ENCODE measurements at places on chromosomes 5 and 9.

GRCh38 chr5:37876943-37877342, 37.1 kb upstream of the GDNF start:
- no peak for DNase-seq

- no peak for DNase-seq
Measured at GRCh38 chr5:175347027-175347426, 97.0 kb downstream of the DRD1 start.

DNA sequence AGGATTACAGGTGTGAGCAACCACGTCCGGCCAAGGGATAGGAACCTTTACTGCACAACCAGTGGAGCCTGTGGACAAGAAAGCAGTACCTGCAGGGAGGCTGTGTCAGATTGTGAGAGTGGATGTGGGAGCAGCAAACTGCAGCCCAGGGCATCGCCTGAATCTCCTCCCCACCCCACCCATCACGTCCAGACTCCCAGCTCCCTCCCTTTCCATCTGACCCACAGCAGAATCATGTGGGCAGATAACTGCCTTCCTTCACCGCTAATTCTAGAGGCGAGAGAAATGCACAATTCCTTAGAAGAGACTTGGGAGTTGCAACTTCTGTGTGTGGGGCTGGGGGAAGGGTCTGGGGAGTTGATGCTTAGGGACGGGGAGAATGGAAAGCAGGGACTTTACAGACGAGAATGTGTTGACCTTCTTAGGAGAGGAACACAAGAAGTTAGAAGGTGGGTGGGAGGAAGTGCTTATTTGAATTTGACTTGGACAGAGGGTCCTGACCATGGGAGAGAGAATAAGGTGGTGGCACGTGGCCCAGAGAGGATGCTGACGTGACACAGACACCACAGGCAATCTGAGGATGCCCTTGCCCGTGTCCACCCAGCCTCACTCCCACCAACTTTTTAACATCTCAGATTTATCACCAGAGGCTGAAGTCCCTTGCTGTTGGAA, 4.5 kb upstream of the LCP2 start:
- no peak for DNase-seq

GRCh38 chr5:141039061-141039460, 12.1 kb upstream of the PCDHB1 start:
- no peak for DNase-seq

DNA sequence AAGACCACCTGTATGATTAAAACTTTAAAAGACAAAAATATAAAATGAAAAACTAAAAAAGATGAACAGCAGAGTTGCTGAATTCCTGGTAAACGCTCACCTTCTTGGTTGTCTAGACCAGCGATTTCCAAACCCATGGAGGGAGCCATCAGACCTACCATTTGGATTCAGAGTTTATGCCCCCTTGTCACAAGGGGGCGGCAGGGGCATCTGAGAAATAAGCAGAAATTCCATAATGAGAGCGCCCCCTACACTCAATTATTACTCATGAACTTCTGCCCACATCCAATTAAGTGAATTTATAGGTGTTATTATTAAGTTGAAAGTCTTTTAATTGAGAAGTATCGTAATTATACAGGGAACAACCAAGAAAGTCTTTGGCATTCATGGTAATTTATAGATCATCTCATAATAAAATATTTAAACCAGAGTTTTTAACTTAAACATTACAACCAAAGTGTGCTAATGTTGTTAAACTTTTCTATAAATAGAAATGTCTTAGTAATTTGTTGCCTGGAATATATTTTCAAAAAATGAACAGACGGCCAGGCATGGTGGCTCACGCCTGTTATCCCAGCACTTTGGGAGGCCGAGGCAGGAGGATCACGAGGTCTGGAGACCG, 35.2 kb upstream of the SPATA31C2 start:
- no peak for DNase-seq

DNA sequence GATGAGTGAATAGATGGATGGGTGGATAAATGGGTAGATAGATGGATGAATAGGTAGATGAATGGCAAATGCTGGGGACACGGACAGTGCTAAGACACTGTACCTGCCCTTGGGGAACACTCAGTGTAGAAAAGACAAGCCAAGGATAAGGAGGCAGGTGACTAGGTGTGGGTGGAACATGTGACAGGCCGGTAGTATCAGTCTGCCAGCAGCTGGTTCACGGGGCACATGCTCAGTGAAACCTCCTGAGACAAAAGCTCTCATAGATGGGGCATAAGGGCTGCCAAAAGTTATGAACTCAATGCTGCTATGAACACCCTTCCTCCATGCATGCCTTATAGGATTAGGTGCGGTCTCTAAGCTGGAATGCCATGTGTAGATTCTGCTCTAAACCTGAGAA, 71.0 kb downstream of the C5orf15 start:
- no peak for DNase-seq

- DNase-seq = no peak
Measured at GRCh38 chr9:95715868-95716435, 159.5 kb upstream of the ERCC6L2 start.

DNA sequence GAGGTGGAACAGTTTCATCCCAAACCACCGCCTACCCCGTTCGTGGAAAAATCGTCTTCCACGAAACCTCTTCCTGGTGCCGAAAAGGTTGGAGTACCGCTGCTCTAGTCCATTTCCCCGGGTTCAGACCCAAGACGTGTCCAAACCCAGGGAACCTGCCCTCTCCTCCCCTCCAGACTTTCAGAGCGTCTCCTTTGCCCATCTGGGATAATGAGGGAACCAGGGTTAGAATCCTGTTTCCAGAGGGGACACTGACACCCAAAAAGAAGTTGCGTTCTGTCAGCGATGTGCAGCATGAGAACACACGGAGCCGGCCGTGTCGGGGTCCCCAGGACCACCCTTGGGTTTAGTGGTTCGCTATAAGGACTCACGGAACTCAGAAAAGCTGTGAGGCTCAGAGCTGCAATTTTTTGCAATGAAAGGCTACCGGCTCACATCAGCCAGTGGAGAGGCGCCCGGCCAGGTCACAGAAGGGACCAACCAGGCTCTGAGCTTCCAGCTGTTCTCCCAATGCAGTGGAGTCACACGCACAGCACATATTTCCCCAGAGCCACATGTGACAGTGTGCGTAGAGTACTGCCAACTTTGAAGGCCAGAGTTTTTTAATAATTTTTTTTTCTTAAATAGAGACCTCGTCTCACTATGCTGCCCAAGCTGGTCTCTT, 19.4 kb downstream of the LAMC3 start:
- no peak for DNase-seq

- no peak for DNase-seq
Measured at GRCh38 chr9:76658510-76659231, 105.6 kb upstream of the PCA3 start.

- no peak for DNase-seq
Measured at GRCh38 chr5:169798438-169798837, 161.4 kb downstream of the DOCK2 start.

- no peak for DNase-seq
Measured at GRCh38 chr9:134290603-134291451, 35.4 kb upstream of the RXRA start.

- no peak for DNase-seq
Measured at GRCh38 chr9:96381696-96382095, 1.8 kb downstream of the SLC35D2 start.

GRCh38 chr5:110727025-110727314, 499 bp upstream of the TMEM232 start:
- DNase-seq = no peak

DNA sequence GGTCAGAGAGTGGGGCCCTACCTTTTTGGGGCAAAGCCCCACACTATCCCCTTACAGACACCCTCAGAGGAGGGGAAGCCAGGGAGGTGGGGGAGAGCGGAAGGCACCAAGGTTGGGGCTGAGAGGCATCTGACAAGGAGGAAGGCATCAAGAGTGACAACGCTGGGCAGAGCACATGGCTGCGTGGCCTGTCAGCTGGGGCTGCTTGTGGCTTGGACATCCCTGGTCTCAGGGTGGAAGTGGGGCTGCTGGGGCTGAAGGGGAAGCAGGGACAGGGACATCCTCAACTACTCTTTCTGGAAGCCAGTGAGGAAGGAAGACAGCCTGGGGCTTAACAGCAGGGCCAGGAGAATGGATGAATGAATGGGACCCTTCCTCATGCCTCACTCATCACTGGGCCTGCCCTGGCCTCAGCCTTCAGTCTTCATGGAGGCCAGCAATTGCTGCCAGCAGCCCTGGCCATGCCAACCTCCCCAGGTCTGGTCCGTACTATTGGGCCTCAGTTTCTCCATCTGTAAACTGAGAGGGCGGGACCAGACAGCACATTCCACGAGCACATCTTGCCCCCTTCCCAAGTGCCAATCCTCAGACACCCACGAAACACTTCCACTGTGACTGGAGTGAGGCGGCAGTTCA, 993 bp upstream of the RALGDS start:
- no peak for DNase-seq

DNA sequence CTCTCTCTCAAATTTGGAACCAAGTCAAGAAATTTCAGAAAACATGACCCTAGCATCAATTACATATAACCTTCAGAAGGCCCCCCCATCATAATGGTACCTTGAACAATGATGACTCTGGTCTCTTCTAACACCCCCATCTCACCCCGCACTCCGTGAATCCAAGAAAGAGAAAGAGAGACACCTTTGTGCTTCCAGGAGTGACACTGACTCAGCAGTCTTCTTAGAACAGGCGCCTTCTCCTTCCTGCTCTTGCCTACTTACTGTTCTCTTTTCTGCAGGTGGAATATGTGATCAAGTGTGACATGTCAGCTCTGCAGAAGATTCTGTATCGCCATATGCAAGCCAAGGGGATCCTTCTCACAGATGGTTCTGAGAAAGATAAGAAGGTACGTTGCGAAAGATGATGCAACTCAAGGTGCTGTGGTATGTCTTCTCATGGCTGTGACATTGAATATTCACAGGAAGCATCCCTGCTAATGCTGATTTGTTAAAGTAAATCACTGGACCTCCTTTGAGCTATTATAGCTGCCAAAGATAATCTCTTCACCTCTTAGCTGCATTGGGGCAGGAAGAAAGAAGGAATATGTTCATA, 81.3 kb downstream of the SMARCA2 start:
- DNase-seq = no peak

- no peak for DNase-seq
Measured at GRCh38 chr9:22097707-22098106, 88.6 kb upstream of the CDKN2B start.

GRCh38 chr9:106432631-106433030, 430.3 kb upstream of the ZNF462 start:
- DNase-seq = no peak

DNA sequence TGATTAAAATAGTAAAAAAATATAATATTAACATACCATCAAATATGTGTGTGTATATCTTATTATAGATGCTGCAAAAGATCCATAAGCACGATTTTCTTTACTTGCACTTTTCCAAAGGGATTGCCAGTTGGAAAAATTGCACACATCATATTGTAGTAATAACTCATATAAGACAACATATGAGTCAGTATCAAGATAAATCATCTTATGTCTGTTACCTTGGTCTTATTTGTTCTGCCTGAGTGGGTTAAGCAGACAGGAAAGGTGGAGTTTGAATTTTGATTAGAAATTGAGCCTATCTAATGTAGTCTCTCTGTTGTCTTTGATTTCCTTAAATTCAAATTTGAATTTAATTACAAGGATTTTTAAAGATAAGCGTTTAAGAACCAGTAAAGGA, 24.6 kb downstream of the LYSMD3 start:
- no peak for DNase-seq

GRCh38 chr5:72938206-72938605, 17.6 kb upstream of the FCHO2 start:
- no peak for DNase-seq

GRCh38 chr9:89940625-89941024, 335.8 kb downstream of the GADD45G start:
- no peak for DNase-seq

DNA sequence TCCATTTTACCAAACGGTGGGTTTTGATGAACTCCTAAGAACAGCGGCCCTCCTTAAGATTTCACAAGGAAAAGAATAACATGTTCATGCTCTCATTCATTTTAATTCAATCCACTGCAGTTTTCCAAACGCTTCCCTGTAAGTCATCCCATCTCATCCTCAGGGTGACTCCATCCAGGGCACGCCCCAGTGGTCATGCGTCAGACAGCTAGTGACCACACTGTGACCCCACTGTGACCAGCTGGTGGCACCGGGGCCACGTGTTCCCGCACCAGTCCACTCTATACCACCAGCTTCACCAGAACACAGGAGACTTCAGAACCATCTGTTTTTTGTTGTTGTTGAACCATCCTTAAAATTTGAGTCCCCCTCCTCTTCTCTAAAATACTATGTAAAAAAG, 14.3 kb downstream of the ATPSCKMT start:
- DNase-seq = no peak

GRCh38 chr5:81506900-81507588, 113.1 kb upstream of the ACOT12 start:
- DNase-seq = no peak

DNA sequence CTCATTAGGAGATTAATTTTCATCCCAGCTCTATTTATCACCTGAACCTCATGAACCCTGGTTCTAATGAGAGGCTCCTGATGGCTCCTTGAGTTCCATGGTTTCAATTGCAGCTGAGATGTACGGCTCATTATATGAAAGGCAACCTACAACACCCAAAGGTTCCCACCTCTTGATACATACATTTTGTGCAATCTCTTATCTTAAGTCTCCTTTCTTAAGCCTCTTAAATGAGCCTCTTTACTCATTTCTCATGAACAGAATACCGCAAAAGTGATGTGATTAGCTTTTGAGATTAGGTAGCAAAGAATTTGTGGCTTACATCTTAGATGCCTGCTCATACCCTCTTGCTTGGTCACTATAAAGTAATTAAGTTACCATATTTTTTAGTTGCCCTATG, 1964.0 kb upstream of the CDH6 start:
- DNase-seq = no peak

- no peak for DNase-seq
Measured at GRCh38 chr5:1014781-1015221, 6.2 kb downstream of the NKD2 start.

- no peak for DNase-seq
Measured at GRCh38 chr5:14189680-14190079, 46.5 kb downstream of the TRIO start.

DNA sequence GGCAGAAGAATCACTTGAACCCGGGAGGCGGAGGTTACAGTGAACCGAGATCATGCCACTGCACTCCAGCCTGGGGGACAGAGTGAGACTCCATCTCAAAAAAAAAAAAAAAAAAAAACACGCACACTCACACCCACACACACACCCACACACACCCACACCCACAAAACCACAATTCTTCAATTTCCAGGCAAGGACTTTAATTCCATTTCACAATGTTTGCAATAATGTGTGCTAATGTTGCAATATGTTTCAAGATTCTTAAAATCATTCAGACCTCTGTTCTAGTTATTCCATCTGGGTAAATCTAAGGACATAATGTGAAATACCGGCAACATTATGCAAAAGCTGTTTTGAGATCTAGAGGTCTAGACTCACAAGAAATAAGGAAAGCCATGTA, 28.3 kb downstream of the CCDC69 start:
- DNase-seq = no peak

DNA sequence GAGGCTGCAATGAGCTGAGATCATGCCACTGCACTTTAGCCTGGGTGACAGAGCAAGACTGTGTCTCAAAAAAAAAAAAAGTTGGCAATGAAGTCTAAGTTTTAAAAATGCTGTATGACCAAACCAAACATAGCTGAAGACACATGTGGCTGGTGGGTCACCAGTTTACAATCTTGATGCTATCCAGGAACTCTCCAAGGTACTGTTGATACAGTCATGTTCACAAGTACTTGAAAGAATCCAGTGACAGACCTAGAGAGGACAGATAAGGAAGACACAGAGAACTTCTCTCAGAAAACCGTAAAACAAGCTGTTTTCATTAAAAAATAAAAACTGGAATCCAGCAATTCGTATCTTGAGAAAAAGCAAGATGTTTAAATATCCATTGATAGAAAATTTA, 95.7 kb downstream of the ACTBL2 start:
- DNase-seq = no peak

- DNase-seq = no peak
Measured at GRCh38 chr9:80493258-80493657, 921.5 kb downstream of the TLE4 start.
